Fibroblast of pulmonary artery (primary cell): ENCODE measurements at places on chromosomes 4 and X.

DNA sequence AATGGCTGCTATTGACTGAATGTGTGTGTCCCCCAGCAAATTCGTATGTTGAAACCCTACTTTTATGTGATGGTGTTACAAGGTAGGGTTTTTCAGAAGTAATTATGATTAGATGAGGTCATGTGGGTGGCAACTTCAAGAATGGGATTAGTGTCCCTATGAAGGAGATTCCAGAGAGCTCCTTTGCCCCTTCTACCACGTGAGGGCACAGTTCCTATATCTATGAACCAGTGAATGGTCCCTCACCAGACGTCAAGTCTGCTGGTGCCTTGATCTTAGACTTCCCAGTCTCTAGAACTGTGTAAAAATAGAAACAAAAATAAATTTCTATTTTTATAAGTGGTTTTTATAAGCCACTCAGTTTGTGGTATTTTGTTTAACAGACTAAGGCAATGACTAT is 1137.6 kb upstream of the IGFBP7 start:
- peak; percentile 10 for DNase-seq

DNA sequence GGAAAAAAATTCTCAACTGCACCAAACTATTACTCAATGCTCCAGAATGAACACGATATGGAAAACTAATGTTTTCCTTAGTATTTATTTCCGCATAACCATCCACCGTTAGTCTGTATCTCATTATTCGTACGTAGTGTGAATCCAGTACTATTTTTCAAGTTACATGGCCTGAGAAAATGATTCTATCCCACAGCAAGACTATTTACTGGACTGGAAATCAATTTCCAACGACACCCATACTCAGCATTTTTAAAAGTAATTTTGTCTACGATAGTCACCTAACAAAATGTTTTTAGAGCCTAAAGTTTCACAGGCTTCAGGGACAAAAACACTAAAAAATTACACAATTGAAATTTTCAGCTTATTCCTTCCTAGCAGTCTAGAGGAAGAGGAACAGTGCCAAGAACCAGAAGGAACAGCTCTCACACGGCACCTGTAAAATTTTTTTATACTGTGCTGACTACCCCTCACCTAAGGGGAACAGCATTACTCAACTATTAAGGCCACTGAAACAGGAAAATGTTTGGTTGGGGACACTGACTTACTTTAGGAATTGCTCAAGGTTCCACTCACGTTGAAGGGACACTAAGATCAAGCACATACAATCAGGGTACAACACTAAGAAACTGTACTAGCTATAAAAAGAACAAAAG is 9.6 kb downstream of the UBE2D3 start:
- no peak for DNase-seq

GRCh38 chr4:180665481-180665880 is 1577.7 kb upstream of the TENM3 start:
- no peak for DNase-seq

GRCh38 chrX:117059848-117060247 is 597.1 kb upstream of the CT83 start:
- no peak for DNase-seq

GRCh38 chrX:111244235-111244750 is 26.0 kb downstream of the CAPN6 start:
- peak; percentile 11 for DNase-seq

DNA sequence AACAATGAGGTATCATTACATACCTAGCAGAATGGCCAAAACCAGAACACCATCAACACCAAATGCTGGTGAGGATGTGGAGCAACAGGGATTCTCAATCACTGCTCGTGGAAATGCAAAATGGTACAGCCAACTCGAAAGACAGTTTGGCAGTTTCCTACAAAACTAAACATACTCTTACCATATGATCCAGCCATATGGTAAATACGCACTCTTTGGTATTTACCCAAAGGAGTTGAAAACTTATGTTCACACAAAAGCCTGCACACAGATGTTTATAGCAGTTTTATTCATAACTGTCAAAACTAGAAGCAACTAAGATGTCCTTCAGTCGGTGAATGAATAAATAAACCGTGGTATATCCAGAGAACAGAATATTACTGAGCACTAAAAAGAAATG is 7.8 kb downstream of the CASP3 start:
- DNase-seq, result no peak

DNA sequence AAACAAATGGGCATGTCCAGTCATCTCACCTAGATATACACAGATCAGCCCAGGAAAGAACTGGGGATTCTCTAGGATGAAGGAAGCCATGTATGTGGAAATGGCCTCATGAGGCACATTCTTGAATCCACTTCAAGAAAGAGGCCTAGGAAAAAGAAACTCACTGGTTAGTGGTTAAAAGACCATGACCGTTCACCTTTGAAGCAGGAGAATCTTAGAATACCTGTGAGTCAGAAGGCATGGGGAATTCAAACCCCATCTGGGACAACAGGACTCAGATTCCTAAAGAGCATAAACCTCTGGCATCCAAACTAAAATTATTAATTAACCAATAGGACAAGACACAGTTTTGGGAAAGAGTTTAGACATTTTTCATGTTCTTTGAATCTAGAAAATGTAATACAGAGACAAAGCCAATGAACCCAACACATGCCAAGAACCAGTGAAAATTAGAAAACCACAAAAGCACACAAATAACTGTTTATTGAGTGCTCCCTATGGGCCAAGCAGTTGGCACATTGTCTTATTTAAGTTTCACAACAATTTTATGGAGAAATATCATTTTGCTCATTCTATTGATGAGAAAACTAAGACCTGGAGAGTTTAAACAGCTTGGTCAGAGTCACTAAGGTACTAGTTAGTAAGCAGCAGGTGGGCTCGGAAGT is 97.5 kb downstream of the NPNT start:
- no peak for DNase-seq

DNA sequence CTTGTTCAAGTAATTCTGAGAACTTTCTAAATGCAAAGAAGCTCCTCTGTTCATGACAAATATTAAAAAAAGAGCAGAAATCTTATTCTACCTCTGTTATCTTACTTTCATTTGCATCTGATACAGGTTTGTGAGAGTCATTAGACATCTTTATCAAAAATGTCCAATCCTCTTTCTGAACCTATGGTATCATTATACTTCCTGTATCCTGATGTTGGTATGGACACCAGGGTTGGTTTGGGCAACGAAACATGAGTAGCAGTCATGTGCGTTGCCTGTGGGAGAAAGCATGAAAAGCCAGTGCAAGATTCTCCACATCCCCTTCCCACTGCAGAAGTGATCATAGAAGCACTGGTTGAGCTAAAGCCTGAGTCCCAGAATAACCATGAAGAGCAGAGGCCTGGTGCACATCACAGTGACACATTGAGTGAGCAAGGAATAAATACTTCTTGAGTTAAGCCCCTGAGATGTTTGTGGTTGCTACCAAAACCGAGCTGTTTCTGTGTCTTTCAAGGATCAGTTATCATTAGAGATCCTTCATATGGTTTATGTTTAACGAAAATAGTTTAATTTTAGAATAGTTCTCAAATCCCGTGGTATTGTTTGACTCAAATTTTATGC is 197.2 kb downstream of the BANK1 start:
- no peak for DNase-seq

GRCh38 chr4:86596807-86597206 is 2.7 kb downstream of the PTPN13 start:
- peak; percentile 38 for DNase-seq

GRCh38 chr4:74230902-74231499 is 73.1 kb downstream of the MTHFD2L start:
- peak; percentile 87 for DNase-seq
